ENCODE measurements at places on chromosomes 12 and 14.

DNA sequence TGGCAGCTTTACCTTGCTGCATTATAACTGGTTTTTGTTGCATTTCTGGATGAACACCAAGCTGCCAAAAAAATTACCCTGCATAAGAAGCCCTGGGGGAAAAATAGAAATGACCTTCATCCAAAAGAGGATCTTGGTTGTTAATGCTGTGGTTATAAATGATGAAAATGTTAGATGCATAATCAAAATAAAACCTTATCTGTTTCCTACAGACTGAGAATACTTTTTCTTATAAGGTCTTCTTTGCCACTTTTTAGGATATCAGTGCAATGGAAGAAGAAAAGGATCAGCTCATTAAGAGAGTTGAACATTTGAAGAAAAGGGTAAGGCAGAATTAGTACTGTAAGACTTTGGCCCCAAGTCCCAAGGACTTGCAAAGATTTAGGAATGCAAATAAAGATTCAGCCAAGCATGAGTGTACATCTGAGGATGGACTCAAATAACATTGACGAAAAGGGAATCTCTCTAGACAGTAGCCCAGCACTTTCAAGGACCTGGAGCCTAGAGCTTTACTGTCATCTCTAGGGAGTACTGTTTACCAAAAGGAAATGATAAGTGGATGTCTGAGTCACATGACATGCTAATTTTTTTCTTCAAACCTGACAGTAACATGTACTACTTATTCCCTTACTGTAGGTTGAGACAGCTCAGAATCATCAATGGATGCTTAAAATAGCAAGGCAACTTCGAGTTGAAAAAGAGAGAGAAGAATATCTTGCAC, 10.7 kb downstream of the IFT81 start:
- DNase-seq = no peak

DNA sequence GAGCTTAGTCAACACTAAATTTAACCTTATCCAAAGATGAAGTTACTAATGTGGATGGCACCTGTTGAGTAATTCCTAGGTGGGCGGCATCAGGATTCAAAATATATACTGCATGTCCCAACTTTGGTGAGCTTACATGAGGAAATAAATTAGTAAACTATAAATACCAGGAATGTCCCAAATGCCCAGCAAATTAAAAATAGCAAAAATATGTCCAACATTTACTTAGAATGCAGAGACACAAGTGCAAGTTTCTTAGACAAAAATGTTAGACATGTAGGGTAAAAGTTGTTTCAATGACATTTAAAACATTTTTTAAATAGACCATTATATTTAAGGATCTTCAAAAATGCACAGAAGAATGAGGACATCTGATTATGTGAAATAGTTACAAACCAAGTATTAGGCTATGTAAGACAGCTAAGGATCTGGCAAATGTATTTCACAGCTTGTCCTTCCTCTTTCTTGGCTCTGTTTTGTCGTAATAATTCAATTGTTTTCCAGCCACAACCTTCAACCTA, 115.9 kb downstream of the NAV3 start:
- DNase-seq = no peak

- DNase-seq = no peak
Observed at GRCh38 chr14:105399466-105399775, 1.1 kb downstream of the TEX22 start.

GRCh38 chr14:57153286-57153685, 115.4 kb downstream of the EXOC5 start:
- DNase-seq = no peak

- no peak for DNase-seq
Observed at GRCh38 chr12:19688532-19688931, 249.2 kb downstream of the AEBP2 start.

GRCh38 chr12:67630373-67631088, 18.0 kb upstream of the DYRK2 start:
- peak; percentile 27 for DNase-seq

GRCh38 chr12:15819644-15820437, 30.7 kb upstream of the EPS8 start:
- DNase-seq = no peak

DNA sequence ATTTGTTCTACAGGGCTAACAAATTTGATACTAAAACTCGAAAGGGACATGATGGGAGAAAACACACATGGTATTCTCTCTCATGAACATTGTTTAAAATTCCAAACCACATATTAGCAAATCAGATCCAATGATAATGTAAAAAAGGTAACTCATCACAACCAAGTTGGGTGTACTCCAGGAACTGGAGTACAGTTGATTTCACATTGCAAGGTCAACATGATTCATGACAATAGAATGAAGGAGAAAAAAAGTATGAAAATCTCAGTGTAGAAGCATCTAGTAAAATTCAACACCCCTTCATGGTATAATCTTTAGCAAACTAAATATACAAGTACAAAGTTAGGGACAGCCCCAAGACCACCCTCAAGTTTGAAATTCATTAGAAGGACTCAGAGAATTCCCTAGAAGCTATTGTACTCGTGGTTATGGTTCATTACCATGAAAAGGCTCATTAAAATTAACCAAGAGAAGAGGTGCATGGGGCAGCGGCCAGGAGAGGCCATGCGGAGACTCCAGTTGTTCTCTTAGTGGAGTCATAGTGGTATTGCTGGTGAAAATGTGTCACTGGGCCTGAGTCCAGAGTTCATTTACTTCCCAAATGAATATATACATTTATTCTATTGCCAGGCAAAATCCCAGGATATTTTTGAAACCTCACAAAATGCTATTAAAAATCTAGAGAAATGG, 3.1 kb upstream of the CDCA4 start:
- no peak for DNase-seq

- DNase-seq = no peak
Observed at GRCh38 chr14:55715889-55716288, 135.9 kb downstream of the KTN1 start.

- DNase-seq = no peak
Observed at GRCh38 chr14:22520796-22521195, 68.2 kb downstream of the DAD1 start.

DNA sequence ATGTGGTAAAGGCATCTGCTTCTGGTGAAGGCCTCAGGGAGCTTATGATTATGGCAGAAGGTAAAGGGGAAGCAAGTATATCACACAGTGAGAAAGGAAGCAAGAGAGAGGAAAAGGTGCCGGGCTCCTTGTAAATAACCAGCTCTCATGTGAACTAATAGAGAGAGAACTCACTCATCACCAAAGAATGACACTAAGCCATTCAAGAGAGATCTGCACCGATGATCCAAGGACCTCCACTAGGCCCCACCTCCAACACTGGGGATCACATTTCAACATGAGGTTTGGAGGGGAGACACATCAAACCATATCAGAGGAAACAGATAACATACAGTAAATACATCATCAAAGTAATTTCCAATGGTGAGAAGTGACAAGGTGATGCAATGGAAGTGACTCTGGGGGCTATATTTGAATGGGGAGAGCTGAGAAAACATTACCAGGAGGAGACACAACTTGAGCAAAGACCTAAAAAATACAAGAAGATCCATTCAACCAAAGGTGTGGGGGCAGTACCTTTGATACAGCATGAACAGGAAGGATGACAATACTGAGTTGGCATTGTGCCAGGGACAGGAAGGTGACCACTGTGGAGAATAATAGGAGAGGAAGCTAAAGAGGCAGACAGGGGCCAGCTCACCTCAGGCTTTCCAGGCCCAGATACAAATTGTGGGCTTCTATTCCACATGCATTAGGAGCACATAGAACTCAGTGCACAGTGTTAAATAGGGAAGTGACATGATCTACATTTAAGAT, 134.4 kb upstream of the GRIP1 start:
- DNase-seq = no peak

- DNase-seq = no peak
Observed at GRCh38 chr12:117076410-117077372, 22.5 kb downstream of the TESC start.

- no peak for DNase-seq
Observed at GRCh38 chr14:53851394-53852090, 105.1 kb downstream of the BMP4 start.

DNA sequence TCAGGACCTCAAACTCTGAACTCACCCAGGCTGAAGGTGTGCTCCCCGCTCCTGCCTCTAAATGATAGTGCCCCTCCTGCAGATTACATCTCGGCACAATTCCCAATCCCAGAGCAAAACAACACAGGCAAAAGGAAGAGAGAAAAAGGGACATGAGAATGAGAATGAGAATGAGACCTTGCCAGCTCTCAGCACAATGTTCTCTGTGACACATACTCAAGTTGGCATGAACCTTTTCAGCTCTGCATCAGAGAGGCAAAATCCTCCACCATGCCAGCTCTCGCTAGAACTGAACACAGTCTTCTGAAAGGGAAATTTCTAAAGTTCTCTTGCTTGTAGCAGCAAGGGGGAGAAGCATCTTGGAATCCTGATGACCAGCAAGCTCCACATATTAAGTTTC, 84.6 kb downstream of the KSR2 start:
- DNase-seq = no peak

DNA sequence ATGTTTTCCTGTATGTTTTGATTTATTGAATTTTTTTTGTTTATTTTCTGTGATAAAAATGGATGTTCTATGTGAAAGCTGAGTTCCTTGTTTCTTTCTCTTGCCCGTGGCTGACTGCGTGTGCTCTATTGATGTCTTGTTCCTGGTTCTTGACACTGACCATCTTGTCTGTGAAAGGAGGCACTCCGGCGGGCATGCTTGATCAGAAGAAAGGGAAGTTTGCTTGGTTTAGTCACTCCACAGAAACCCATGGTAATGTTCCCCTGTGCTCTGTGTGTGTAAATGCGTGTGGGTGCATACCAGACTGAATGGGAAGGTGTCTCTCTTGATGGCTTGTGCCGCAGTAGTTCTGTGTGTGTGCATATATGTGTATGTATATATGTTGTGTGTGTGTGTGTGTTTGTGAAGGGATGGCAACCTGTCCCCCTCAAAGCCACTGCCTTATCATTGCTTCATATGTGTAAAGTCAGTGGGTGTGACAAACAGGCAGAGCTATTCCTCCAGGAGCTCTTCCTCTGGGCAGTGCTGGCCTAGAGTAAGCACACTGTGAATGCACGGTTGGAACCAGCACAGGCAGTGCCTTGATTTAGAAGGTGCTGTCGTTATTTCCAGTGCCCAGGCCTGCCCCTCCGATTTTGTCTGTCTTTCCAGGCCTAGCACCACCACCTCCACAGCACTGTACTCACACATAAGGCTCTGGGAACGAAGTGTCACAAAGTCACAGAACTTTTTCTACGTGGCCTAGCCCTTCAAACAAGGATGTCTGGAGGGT, 247.3 kb upstream of the FKBP4 start:
- DNase-seq = no peak

- no peak for DNase-seq
Observed at GRCh38 chr12:32897687-32898573, 1.4 kb upstream of the PKP2 start.

- no peak for DNase-seq
Observed at GRCh38 chr12:119288576-119288975, 46.0 kb upstream of the CCDC60 start.
